Posterior cingulate gyrus (tissue), 11 donors: ENCODE measurements at places on chromosomes 1 and 21.

DNA sequence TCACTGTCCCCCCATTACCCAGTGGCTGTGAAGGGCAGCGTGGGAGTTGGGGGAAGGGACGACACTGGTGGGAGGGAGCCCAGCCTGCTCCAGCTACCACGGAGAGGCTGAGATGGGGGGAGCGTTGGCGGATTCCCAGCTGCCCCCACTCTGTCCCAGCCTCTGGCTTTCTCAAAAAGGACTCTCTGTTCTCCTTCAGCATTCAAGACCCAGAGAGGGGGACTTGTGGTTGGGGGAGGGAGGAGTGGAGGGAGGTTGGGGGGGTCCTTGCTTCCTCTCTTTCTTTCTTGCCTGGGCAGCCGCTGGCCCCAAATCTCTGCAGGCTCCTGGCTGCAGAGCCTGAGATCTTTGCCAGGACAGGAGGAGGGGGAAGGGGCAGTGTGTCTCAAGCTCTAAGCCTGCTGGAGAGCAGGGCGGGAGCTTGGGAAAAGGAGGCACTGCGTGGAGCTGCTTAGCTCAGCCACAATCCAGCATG lies 2.2 kb downstream of the ATP1A2 start:
- peak; percentile 95 for DNase-seq

- no peak for DNase-seq
Observed at GRCh38 chr1:201095581-201095980, 16.6 kb downstream of the CACNA1S start.

DNA sequence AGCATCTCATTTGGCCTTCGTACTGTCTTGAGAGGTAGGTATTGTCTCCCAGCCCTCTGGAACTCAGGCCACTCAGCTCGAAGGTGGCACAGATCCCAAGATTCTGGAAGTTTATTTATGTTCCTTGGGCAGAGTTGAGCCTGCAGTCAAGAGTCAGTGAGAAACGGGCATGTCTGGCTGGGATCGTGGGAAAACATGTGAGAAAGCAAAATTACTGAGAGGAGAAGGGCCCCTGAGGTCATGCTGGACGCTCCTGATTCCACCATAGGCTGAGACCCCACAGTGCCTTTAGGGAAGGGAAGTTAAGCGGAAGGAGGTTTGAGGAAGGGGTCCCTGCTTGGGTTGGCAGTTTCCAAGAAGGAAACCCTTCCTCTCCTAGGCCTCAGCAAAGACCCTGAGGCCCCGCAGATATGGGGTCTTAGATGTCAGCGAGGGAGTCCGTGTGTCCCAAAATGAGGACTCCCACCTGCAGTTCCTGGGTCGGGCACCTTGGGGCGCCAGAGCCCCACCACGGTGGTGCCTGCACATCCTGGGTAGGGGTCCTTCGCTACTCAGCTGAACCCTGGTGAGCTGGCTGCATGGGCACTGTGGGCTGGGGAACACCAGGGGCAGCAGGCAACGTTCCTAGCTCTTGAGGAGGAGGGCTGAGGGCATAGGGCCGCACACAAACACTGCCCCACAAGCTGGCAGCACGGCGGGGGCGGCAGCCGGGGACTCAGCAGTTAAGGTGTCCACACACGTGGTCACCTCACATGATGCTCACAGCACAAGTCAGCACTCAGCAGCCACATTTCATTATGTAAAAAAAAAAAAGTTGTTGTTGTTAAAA lies 12.3 kb upstream of the SEMA4A start:
- no peak for DNase-seq

DNA sequence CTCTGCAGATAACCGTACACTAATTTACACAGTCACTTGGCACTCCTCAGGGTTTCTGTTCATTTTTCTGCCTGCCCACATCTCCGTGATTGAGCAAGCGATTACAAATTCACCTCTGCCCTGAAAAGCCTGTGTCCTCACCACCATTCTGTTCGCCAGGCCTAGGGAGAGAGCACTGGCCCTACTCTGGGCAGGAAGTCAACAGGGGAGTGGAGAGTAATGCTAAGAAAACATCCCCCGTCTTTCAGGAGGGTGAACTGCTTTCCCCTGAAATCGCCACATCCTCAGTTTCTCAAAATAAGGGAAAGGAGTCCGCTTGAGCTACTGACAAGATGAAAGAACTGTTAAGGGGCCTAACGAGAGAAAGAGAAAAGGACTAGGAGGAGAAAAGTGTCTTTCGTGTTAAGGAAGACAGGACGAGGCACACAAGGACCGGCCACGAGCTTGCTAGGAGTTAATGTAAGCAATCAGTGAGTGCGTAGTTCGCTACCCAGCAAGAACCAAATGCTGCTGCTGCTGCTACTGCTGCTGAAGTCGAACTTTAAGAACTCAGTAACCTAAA lies 632 bp downstream of the PEX19 start:
- DNase-seq = no peak

- no peak for DNase-seq
Observed at GRCh38 chr1:33060579-33061083, 20.3 kb upstream of the AZIN2 start.

DNA sequence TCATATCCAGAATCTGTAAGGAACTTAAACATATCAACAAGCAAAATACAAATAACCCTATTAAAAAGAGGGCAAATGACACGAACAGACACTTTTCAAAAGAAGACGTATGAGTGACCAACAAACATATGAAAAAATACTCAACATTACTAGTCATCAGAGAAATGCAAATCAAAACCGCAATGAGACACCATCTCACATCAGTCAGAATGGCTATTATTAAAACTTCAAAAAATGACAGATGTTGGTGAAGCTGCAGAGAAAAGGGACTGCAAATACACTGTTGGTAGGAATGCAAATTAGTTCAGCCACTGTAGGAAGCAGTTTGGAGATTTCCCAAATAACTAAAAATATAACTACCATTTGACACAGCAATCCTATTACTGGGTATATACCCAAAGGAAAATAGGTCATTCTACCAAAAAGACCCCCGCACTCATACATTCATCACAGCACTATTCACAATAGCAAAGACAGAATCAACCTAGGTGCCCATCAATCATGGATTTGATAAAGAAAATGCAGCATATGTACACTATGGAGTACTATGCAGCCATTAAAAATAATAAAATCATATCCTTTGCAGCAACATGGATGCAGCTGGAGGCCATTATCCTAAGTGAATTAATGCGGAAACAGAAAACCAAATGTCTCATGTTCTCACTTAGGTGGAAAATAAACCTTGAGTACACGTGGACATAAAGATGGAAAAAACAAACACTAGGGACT lies 230.1 kb upstream of the RAB4A start:
- no peak for DNase-seq

DNA sequence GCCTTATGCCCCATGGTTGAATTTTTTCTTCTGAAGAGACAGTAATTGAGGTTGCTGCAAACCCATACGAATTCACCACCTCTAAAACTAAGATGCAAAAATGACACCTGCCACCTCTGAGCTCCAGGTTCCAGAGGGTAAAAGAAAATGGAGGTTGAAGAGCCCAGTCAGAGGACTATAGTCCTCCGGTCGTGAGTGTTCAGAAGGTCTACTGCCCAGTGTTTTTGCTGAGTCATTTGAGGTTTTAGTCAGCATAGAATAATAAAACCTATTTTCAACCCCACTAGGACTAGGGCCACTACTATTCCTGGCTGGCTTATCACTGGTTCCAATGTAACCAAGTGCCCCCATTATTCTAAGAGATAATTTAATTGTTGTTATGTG lies 12.9 kb upstream of the SLAMF7 start:
- DNase-seq = no peak

GRCh38 chr1:59354709-59355337 lies 57.9 kb downstream of the FGGY start:
- DNase-seq = no peak

GRCh38 chr1:205500240-205501233 lies 3.9 kb upstream of the CDK18 start:
- peak; percentile 77 for DNase-seq

- peak; percentile 93 for DNase-seq
Observed at GRCh38 chr1:151314137-151314875, 12.9 kb downstream of the PI4KB start.

DNA sequence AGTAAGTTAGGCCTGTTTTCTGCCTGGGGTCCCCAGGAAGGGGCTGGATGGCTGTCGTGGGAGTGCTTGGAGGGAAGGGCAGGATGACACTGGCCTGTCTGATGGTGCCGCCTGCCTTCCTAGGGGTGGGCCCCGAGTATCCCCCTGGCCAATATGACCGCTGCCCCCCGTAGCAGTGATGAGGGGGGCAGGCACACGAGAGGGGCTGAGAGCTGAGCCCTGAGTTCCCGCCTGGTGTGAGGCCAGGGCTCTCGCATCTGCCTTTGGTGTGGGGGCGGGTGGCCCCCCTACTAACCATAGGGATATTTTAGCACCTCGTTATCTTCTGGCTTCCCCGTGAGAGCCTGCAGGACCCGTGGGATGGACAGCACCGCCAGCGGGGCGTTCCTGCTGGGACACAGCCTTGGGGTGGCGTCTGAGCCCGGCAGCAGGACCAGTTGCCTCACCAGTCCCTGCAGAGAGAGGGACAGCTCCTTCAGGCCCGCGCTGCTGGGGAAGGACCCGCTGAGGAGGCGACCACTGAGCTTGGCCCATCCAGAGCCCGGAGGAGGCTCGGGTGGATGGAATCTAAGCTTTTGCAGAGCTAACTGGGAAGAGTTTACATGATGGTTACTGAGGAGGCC lies 10.4 kb downstream of the KRTAP10-1 start:
- peak; percentile 11 for DNase-seq

DNA sequence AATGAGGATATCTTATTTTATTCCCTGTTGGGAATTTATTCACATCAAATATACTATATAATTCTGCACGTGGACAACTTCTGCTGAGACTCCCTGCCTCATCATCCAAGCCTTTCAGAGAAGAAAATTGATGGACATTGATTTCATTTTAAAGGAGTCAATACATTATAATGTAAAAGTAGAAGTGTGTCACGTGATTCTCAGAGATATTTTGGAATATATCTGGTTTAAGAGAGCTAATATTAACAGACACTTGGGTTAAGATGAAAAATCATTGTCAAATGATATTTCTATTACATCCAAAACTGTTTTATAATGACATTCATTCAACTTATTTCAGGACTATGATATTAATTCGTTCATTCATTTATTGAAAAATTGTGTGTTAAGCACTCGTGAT lies 314.2 kb downstream of the ADGRL2 start:
- DNase-seq = no peak

DNA sequence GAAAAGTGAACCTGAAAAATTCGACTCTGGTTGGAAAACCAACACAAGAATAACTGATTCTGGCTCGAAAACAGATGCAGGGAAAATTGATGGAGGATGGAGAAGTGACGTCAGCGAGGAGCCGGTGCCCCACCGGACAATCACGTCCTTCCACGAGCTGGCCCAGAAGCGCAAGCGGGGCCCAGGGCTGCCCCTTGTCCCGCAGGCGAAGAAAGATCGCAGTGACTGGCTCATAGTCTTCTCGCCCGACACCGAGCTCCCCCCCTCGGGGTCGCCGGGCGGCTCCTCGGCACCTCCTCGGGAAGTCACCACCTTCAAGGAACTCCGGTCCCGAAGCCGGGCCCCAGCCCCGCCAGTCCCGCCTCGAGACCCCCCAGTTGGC lies 1.9 kb downstream of the RUSC1 start:
- no peak for DNase-seq

GRCh38 chr1:29413661-29414060 lies 177.3 kb downstream of the PTPRU start:
- DNase-seq = no peak

GRCh38 chr1:101217148-101217547 lies 19.7 kb upstream of the S1PR1 start:
- no peak for DNase-seq

DNA sequence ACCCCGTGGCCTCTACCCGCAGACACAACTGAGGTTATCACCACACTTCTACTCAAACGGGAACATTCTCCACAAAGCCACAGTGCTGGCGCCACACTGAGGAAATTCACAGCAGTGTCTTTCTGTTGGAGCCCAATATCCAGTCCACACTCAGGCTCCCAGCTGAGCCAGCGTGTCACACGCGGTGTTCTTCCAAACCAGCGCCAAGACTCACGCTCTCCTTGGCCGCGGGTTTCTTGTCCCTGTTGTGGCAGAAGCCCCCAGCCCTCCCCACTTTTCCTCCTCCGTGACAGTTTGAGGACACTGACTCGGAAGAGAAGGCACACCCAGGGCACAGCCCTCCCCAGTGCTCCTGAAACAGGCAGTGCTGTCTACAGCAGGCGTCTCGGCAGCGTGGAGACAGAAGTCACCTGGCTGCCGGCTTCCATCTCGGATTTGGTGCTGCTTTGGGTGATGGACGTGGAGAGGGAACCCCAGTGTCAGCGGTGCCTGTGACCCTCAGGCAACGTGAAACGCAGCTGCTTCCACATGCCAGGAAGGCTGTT lies 35.4 kb upstream of the AGPAT3 start:
- peak; percentile 61 for DNase-seq

DNA sequence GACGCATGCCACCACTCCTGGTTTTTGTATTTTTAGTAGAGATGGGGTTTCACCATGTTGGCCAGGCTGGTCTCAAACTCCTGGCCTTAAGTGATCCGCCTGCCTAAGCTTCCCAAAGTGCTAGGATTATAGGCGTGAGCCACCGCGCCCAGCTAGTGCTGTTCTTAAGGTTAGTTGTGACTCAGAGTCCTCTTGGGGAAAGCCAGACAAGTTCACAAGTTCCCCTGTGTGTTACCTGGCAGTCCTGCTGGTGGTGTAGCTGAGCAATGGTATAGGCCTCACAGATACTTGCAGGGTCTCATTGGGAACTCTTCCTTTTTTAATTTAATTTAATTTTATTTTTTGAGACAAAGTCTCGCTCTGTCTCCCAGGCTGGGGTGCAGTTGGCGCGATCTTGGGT lies 10.6 kb downstream of the CFAP126 start:
- no peak for DNase-seq

DNA sequence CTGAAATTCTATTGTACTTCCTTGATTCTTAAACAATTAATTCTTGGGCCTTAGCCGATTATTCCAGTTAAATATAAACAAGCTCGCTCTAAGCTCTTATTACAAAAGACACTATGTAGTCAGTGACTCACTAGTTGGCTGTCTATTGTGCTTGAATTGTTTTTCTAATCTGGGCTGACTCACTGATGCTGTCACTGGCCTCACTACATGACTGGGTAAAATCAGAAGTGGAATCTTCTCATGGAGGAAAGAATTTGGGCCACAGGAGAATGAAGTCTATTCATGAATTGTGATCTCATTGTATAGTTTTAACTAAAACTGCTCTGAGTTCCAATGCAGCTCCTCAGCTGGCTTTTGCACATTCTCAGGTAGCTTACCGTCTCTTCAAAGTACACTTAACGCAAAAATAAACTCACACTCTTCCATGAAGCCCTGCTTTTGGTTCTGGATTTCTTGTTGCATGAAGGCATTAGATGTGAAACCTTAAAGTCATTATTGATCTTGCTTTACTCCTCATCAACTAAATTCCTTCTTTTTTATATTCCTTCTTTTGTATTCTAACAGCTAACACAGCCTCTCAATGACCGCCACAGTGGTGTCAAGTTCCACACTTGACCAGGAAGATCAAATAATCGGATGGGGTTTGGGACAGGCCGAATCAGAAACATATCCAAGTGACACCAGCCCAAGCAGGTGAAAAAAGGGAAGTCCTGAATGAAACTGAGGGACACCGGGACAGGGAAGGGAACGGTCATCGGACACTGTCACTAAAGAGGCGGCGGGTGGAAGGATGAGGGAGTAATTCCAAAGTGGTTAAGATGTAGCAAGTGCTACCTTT lies 80.9 kb upstream of the LBR start:
- DNase-seq = no peak
